ENCODE measurements at places on chromosomes 1 and 21.

DNA sequence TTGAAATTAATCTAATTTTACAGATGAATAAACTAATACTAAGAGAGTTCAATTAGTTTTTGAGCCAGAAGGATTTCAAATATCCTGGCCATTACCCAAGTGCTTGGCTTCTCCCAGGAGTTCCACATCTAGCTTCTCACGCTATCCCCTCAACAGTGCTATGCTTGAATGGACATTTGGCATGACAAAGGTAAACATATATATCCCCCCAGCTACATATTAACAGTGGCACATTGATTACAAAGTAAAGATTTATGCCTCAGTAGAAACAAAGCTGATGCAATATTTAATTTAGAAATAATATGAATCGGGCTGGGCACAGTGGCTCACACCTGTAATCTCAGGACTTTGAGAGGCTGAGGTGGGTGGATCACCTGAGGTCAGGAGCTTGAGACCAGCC lies 434.6 kb upstream of the PRMT6 start:
- DNase-seq = no peak

DNA sequence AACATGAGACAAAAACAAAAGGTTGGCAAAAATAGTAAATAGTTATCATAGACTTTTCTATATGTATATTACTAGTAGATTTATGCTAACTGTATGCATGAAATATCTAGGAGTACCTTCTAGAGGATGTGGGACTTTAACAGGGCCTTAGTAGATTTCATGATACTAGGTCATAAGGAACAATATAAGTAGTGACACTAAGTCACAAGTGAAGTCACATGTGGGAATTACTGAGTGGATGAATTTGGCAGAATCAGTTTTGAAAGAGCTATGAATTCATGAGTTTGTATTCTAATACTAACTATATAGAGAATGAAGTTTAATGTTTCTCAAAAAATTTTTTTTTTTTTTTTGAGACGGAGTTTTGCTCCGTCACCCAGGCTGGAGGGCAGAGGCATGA lies 53.1 kb upstream of the GPR25 start:
- no peak for DNase-seq

- no peak for DNase-seq
These were observed 22.5 kb downstream of the FAM177B start for GRCh38 chr1:222759451-222760035.

GRCh38 chr1:9399510-9400424 lies 107.1 kb downstream of the SPSB1 start:
- no peak for DNase-seq

DNA sequence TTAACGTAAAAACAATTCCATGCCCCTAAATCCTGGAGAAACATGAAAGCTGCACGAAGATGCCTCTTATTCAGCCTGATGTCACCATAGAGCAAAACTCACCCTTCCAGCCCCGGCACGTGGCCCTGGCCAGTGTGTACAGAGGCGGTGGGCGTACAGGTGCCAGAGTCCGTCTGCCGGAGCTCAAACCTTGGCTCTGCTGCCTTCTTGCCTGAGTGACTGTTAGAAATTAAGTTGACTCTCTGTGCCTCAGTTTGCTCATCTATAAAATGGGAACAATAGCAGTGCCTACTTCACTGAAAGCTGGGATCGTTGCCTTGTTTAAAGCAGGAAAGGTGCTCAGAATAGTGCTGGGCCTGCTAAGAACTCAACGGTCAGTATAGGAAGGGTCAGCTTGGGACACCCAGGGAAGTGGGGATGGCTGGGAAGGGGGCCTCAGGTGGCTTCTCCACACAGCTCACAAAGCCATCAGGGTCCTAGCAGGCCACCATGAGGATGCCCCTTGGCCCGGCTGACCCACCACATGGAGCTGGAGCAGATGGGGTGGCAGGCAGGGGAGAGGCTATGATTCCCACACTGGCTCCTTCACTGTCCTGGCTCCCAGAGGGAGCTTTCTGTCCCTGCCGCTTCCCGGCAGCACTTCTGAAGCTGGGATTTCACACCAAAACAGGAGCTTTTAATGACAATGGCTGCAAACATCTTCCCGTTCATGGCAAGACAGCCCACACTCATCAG lies 237.2 kb downstream of the NPHP4 start:
- no peak for DNase-seq

GRCh38 chr1:231591466-231591865 lies 35.1 kb upstream of the DISC1 start:
- DNase-seq = no peak

All from fibroblast of skin of right biceps (primary cell).